Activated CD8-positive, alpha-beta memory T cell treated with anti-CD3 and anti-CD28 coated beads for 24 hours (primary cell): ENCODE measurements at places on chromosomes 1 and 21.
A peak's percentile ranks its signal among the peaks of the same experiment; 100 is the strongest.

DNA sequence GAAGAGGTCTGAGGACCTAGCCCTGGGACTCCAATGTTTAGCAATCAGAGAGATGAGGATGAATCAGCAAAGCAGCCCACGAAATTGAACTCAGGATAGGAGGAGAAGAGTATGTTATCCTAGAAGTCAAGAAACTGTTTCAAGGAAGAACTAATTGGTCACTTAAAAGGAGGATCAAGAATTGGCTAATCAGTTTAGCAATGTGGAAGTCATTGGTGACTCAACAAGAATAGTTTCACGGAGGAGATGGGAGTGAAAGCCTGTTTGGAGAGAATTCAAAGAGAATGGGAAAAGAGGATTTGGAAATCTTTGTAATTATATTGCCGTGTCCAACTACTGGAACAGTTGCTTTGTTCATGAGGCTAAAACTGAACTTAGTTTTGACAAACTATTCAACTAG lies 7.4 kb downstream of the HMCN1 start:
- no peak for DNase-seq

DNA sequence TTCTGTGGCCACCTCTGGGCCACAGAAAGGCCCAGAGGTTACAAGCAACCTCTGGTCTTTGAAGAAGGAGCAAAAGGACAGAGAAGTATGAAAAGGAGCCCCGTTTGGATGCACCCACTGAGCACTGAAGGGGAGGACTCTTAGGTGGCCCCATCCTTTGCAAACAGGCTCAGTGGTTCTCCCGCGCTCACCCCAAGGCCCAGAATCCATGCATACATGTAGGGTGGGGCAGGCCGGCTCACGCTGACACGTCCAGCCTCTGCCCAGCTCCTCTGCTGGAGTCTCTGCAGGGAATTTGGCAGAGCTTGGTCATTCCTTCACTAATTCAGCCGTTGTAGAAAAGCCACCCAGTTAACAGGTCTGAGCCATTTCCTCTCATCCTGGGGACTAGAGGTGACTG lies 61.3 kb upstream of the AJAP1 start:
- no peak for DNase-seq

GRCh38 chr1:203519053-203519840 lies 25.3 kb downstream of the OPTC start:
- no peak for DNase-seq

- no peak for DNase-seq
These were observed 27.5 kb downstream of the COA6 start for GRCh38 chr1:234400773-234401172.

DNA sequence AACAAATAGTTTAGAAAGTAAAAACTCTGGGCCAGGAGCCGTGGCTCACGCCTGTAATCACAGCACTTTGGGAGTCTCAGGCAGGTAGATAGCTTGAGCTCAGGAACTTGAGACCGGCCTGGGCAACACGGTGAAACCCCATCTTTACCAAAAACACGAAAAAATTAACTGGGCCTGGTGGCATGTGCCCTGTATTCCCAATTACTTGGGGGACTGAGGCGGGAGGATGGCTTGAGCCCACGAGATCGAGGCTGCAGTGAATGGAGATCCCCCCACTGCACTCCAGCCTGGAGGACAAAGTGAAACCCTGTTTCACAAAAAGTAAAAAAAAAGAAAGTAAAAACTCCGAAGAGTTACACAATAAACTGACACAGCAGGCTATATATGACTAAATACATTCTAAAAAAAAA lies 10.6 kb downstream of the CEP170 start:
- DNase-seq, result no peak

- no peak for DNase-seq
These were observed 100.4 kb downstream of the MRPL39 start for GRCh38 chr21:25506887-25507286.

DNA sequence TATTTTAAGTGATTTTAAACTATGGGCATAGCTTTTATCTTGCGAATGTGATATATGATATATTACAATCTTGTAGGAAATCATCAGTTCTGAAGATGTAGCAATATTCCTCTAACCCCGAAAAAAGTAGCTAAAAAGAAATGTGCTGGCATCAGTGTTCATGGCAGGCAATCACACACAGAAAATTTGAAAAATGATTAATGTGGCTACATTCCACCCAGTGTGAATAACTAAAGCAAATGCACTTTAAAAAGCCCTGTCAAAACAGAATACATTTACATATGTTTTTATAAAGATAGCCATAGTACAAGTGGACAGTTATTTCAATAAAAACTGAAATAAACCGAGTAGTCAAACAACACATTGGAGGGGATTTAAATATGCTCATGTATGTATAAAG lies 260.2 kb downstream of the HHAT start:
- DNase-seq, result no peak

- no peak for DNase-seq
These were observed 467.5 kb downstream of the PTPRU start for GRCh38 chr1:29703596-29704370.

DNA sequence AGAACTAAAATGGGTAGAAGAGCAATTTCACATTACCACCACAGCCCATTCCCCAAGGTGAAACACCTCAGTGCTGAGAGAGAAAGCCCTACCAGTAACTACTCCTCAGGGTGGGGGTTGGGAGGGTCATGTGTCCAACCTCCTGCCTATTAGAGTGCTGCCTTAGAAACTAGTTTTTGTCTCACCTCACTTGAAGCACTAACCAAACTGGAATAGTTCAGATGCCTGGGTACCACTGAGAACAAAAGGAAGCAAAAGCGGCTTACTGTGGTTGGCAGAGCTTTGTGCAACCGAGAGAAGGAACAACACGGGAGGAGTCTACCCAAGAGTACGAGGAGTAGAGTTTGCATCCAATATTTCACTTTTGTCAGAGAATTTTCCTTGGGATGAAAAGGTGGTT lies 1207.5 kb upstream of the ADGRL2 start:
- DNase-seq, result no peak

DNA sequence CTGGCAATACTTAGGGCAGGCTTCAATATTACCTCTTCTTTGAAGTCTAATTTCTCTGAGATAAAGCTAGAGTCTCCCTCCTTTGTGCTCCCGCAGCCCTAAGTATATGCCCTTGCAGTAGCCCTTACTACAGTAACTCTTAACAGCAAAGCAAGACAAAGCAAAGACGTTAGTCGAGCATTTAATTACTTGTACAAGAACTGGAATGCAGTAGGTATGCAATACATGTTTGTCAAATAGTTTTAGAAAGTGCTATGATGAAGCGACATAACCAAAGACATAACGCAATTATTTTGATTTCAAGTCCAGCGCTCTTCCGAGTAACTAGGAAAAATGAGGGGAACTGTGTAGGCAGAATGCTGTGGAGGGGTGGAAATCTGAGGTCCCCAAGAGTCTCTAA lies 1.6 kb downstream of the P3H1 start:
- no peak for DNase-seq

DNA sequence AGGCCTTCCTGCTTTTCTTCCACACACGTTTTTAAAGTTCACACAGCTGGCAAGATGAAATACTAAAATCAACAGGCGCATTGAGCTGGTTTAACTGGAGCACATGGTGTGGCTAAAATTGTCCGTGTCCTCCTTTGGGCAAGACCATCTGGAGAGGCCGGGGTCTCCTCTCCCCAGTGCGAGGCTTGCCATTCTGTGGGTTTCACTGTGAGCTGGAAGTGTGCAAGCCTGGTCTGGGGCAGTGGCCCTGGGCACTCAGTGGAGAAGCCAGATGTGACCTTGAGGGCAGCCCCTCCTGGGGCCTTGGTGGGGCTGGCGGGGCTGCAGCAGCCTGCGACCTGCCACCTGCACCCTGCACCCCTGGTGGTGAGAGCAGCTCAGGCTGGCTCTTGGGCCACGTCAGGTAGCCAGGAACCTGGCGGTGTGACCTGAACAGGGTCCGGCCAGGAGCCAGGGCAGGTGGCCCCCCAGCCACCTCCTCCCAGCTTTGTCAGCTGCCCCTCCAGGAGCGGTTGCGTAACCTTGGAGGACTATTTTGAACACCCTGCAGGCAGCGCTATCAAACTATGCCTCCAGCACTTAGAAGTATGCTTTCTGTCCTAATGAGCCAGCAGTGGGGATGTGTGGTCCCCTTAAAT lies 52.4 kb downstream of the SLC37A1 start:
- peak; percentile 42 for DNase-seq

DNA sequence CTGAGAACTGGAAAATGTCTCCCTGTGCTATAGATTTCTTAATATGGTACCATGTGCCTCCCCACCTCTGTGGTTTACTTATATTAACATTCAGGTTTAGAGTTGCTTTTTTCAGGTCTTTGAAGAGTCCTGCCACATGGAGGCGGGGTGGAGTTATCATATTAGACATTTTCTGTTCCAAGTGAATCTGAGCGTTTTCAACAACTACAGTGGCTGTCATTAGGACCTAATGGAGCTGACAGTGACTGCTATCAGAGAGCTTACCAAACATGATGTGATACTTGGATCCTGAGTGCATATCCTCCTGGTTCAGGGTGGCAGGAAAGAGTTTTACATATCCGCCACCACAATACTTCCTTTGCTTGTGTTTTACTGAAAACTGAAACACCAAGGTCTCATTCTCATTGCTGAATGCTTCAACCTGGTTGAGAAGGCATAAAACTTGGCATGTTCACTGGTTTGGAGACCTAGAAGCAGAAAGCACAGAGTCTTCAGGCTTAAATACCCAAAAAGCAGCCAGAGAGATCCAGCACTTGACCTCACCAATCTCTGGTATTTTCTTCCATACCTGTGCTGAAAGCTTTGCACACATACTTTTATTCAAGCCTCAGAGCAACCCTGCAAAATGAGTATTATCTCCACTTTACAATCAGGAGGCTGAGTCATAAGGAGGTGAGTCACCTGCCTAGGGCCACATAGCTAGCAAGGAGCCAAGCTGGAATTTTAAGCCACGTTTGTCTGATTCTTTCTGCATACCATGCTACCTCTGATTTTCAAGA lies 47.4 kb upstream of the OSBPL9 start:
- DNase-seq, result peak; percentile 60

DNA sequence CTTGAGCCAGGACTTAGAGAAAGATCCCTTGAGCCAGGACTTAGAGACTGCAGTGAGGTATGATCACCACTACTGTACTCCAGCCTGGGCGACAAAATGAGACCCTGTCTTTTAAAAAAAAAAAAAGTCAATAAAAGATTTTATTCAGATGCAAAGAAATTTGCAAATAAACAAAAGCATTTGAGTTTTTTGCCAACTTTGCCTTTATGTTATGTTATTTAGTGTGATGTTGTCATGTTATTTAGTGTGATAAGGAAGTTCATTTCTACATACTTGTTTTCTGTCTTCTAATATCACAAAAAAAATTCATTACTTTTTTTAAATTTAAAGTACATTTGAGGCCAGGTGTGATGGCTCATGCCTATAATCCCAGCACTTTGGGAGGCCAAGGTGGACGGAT lies 9.0 kb downstream of the RAD54L start:
- DNase-seq, result no peak

DNA sequence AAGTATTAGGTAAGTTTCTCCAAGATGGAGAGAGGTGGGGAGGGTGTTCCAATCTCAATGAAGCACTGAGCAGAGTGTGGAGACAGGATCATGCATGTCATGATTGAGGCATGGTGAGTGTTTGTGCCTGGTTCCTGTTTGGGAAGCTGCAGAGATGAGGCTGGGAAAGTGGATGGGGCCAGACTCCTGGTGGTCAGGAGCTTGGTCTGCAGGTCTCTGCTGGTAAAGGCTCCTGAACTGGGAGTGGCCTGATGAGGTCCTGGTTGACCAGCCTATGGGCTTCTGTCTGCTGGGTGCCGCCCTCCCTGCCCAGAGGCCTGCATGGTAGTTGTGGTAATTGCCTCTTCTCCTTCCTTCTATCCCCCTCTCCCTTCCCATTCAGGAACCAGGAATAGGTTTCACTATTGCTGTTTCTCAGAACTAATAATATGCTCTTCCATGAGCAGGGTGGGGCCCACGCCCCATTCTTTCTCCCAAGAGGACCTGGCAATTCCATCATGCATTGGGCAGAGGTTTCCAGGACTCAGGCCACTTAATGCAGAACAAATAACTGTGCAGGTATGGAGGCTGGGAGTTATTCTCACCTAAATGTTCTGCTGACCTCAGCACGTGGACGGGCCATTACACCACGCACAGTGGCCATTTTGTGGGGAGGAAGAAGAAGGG lies 24.5 kb downstream of the PROK1 start:
- no peak for DNase-seq

DNA sequence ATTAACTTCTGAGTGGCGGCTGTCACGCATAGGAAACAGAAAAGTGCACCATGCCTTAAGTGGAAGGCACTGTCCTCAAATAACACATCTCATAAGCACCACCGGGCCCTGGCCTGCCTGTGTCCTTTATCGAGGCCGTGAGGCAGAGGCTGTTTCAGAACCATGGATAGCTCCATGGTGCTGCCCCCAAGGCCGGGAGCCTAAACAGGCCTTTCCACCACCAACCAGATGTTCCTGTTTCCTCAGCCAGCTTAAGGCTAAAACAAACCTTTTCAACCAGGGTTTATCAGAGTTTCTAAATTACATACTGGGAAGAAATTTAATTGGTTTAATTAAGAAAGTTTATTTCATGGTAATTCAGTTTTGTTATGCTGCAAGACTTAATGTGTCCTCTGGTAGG lies 114.4 kb downstream of the DMRTA2 start:
- no peak for DNase-seq

GRCh38 chr1:62341089-62341488 lies 21.9 kb upstream of the KANK4 start:
- DNase-seq, result no peak

- DNase-seq, result no peak
These were observed 426.3 kb upstream of the CHRM3 start for GRCh38 chr1:238960071-238960470.

DNA sequence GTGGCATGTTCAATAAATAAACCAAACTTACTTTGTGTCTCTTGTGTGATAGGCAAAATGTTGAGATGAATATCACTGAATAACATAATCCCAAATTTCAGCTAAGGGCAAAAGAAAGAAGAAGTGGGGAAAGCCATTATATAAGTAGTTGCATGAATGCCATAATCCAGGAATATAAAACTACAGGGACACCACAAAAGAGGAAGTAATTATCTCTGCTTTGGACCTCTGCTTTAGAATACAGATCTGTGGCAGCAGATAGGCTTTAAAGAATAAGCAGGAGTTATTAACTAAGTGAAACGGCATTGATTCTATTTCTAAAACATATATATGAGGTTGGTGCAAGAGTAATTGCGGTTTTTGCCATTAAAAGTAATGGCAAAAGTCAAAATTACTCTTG lies 288.5 kb upstream of the SNX7 start:
- DNase-seq, result no peak

GRCh38 chr1:48198970-48199369 lies 23.5 kb upstream of the SLC5A9 start:
- no peak for DNase-seq

- no peak for DNase-seq
These were observed 37.8 kb upstream of the BMP8A start for GRCh38 chr1:39453603-39454002.

- DNase-seq, result no peak
These were observed 506 bp downstream of the C1orf50 start for GRCh38 chr1:42767510-42768000.

GRCh38 chr21:15112858-15113257 lies 48.1 kb upstream of the NRIP1 start:
- DNase-seq, result no peak

GRCh38 chr1:178808529-178808928 lies 62.3 kb downstream of the ANGPTL1 start:
- no peak for DNase-seq
